Activated CD4-positive, alpha-beta T cell treated with anti-CD3 and anti-CD28 coated beads for 48 hours (primary cell): ENCODE measurements at places on chromosomes 5 and 9.

DNA sequence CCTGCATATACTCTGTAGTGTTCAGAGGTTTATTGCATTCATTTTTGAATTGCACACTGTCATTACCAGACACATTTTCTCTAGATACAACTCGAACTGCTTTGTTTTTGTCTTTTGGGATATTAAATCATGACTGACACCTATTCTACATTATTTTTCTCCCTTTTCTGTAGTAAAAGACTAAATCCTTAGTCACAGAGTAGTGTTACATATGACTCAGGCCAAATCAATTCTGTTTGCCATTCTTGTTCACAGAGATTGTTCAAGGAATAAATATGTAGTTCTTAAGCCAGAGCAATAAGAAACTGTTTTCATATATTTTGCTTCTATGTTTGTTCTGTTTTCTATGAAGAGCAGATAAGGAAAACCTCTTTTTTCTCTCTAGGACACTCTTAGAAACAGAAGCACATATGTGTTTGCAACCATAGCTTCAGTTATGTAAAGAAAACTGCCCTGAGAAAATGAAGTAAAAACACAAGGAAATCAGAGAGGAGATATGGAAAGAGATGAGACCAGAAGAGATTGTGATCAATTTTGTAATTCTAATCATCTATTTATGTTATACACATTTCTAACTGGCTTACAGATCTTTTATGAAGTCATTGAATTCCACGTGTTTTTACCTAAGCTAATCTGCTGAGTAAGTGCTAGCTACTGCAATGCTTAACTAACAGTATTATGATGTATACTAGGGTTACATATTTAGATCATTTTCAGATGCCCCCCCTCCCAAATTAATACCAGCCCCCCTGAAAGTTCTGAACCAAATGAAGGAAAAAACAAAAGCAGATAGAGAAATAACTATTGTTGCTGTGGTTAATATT is 1995.6 kb upstream of the CDH6 start:
- no peak for DNase-seq

DNA sequence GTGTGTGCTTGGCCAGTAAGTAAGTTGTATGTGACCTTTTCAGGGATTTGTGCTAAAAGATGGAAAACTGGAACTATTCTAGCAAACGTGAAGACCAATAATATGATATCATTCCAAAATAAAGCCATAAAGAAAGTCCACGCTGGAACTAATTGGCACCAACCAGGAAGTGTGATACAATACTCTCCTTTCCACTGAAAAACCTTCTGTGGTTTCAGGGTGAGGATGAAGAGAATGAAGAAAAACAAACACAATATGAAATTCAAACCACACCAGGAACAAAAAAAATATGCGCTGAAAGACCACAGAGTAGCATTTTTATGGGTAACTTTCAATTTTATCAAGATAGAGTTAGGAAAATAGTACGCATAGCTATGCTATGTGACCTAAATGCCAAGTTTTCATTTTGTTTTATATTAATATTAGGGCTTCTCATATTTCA is 105.8 kb downstream of the EFNA5 start:
- no peak for DNase-seq

DNA sequence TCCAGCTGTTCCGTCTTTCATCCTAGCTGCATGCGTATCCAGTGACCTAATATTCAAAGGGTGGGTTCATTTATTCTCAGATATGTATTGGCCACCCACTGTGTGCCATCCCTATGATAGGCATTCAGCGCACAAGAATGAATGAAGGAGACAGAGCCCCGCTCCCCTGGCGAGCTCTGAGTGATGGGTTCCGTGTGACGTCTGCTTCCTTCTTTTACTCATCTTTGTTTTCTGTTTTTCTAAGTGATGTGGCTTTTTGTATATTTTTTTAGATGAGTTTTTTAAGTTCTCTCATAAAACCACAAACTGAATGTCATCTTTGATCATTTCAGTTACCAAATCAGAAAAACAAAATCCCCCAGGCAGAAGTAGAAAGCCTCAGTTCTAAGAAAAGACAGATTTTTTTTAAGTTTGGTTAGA is 168.3 kb upstream of the OTULINL start:
- DNase-seq = peak; percentile 55

DNA sequence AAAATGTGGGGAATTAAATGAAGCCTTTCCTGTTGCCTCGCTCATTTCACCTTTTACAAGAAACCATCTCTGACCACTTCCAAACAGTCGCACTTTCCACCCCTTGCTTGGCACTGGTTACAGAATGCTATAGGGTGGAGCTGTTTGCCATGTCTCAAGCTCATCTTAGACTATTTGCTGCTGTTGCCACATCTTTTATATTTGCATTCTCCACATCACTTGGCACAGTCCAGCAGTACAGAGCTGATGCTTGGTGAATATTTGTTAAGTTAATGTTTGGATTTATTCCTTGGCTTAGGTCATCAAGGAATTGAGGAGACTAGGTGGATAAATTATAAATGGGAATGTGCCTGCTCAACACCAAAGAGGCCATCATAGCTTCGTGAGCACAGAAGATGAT is 53.2 kb downstream of the GNA14 start:
- peak; percentile 5 for DNase-seq

GRCh38 chr5:43041110-43041668 is 1.1 kb upstream of the ANXA2R start:
- peak; percentile 42 for DNase-seq

DNA sequence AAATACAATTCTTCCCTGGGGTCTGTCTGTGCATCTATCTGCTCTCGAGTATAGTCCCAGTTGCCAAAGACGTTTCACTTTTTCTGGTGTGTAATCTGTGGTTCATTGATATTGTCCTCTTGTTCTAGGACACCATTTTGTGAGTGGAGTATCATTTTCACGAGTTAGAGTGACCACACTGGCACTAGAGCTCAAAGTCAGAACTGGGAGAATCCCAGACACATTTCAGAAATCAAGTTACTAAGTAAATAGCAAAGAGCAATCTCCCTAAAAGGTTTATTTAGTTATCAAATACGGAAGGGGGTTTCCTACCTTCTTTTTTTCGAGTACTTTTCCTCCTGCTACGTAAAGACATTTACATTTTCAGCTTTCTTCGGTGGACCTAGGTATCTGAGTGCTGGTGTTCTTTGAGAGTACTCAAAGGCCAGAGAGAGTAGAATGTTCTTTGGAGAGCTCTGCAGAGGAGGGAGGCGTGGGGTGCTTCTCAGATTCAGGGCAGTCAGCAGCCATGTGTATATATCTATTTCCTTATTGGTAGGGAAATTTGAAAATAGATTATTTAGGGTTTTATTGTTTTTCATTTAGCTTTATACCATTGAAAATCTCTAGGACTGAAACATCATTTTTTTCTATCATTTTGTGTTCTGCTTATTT is 8.9 kb upstream of the HSPA9 start:
- no peak for DNase-seq

DNA sequence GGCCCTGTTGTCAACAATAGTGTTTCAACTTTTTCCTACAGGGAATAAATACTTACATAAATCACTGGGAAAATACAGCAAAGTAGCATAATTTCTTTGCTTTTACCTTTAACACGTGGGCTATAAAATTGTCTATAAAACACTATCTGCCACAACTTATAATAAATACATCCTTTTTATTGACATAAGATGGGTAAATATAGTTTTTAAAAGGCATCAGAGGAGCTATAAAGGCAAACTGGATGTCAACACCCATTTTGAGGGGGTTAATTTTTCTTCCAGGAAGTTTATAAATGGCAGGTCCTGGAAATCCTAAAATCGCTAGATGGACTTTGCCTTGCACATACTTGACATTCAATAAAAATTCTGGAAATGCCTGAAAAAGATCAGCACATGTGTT is 358.0 kb downstream of the PDE4D start:
- DNase-seq = no peak
